Left renal pelvis (tissue), 4 donors: ENCODE measurements at places on chromosomes 12 and 14. TPM values are rescaled to one million over a fixed set of nuclear protein-coding genes. Genes with fewer than 3 reads are reported as not detected.

Gene SLC5A8
- polyA plus RNA-seq, result 35.0 TPM

DNA sequence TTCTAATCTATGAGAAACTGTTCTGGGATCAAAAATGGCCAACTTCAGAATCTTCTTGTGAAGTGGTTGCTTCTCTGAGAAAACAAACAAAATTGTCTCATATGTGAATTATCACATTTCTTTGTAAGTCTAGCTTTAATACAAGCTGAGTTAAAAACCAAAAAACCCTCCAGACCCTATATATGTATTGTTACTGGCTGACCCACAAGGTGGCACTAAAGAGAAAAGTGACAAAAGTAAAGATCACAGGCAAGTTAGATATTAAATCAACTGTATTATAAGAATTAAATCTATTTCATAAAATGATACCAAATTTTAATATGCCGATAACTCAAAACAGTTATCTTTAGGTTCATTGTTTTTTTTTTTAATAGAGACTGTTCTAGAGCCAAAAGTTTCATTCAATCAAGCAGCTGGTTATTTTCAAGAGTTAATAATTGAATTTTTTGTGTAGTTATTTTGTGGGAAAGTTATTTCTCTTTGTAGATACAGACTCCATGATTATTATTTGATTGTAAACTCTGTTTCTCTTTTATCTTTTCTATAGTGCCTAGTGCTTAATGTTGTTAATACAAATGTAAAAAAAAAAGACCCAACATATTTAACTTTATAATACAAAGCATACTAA is 7.5 kb upstream of the TRHDE start:
- no peak for DNase-seq

DNA sequence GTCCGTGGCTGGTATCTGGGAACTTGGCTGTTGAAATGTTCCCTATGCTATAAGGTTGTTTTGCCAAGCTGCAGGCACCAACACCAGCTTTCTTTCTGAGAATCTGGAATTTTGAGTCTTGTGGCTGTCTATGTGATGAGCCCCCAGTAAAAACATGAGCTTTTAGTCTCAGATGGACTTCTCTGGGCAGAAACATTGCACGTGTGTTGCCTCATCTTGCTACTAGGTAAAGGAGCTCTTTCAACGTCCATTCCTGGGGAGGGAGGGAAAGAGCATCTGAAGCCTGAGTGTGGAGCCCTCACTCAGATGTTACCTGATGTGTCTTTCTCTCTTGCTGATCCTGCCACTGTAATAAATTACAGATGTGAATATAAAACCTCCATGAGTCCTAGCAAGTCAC is 183.8 kb upstream of the LHX5 start:
- no peak for DNase-seq

DNA sequence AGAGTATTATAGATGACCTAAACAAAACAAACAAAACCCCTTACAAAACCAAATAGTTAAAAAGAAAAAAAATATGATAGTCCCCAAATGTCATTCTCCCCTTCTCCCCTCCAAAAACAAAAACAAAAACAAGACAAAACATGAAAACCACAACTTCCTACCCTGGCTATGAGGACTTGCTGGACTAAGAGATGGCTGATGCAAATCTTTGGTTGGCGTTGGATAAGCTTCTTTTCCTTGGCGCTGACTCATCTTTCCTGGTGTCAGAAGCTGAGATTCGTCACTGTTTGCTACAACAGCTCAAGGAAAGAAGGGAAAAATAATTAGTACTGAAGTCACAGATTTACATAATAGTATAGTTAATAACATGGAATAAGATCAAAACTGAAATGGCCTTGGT is 102.5 kb upstream of the BBS10 start:
- no peak for DNase-seq

- DNase-seq, result no peak
These were observed 43.9 kb downstream of the ERC1 start for GRCh38 chr12:1034751-1035457.

Gene FGD4
- polyA plus RNA-seq, result 14.5 TPM

DNA sequence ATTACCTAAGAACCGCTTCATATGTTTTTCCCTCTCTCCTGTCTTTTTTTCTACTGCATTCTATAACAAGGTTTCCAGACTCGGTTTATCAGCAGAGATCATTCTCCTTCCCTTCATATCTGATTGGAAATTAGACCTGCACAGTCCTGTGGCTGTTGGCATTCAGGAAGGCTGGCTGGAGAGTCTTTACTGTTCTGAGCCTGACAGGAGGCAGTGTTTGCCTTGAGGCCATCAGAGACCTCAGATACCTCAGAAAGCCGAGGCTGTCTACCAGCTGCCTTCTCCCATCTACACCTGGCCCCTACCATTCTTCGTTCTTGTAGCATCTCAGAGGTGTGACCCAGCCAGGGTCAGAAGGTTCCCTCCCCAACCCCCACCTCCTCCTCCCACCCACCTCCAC is 182.0 kb downstream of the CAND1 start:
- no peak for DNase-seq

Gene TEX52
- 2.6 TPM for polyA plus RNA-seq

GRCh38 chr12:52228366-52228765 is 4.7 kb upstream of the KRT7 start:
- no peak for DNase-seq

Gene CARMIL3
- 2.0 TPM for polyA plus RNA-seq
